ENCODE measurements at places on chromosomes 7 and 10. TPM values are rescaled to one million over a fixed set of nuclear protein-coding genes. Genes with fewer than 3 reads are reported as not detected.

NEUROD6 gene
- not detected for total RNA-seq

SORCS1 gene
- total RNA-seq, result not detected

PRSS2 gene
- total RNA-seq, result not detected

NKX1-2 gene
- total RNA-seq, result not detected

SLC37A3 gene
- 74.5 TPM for total RNA-seq

OR2A5 gene
- not detected for total RNA-seq

- no peak for DNase-seq
Observed at GRCh38 chr7:34849163-34849960, 187.9 kb downstream of the DPY19L1 start.

GRCh38 chr7:128203710-128204214 is 37.3 kb upstream of the LEP start:
- DNase-seq, result no peak

DNA sequence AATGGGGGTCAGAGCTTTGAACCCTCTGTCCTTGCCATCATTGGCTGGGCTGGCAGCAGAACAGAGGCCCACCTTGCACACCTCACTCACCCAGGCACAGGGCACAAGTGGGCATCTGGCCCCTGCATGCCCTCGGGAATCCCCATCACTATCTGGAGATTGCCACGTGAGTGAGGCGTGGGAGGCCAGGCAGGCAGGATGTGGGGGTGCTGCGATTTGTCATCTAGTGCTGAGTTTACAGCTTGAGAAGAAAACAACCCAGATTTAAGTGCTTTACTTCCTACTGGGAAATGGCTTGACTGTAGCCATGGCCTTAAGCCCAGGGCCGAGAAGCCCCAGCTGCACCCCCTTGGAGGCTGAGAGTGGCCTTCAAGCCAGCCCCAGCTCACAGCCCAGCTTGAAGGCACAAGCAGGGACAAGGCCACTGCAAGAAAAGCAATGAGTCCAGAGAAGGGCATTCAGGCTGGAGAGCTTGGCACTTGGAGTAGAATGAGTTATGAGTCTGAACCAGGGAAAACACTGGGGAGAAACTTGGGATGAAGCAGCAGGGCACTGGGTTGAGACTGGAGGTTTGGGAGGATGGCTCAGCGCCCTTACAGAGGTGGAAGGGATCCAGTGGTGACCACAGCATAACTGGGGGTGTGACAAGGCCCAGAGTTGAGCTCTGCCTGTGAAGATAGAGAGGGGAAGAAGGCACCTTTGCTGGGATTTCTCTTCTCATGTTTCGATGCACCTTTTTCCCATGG is 123.0 kb downstream of the CXCL12 start:
- peak; percentile 52 for DNase-seq

- DNase-seq, result no peak
Observed at GRCh38 chr7:77455321-77455720, 39.2 kb upstream of the GSAP start.

DNA sequence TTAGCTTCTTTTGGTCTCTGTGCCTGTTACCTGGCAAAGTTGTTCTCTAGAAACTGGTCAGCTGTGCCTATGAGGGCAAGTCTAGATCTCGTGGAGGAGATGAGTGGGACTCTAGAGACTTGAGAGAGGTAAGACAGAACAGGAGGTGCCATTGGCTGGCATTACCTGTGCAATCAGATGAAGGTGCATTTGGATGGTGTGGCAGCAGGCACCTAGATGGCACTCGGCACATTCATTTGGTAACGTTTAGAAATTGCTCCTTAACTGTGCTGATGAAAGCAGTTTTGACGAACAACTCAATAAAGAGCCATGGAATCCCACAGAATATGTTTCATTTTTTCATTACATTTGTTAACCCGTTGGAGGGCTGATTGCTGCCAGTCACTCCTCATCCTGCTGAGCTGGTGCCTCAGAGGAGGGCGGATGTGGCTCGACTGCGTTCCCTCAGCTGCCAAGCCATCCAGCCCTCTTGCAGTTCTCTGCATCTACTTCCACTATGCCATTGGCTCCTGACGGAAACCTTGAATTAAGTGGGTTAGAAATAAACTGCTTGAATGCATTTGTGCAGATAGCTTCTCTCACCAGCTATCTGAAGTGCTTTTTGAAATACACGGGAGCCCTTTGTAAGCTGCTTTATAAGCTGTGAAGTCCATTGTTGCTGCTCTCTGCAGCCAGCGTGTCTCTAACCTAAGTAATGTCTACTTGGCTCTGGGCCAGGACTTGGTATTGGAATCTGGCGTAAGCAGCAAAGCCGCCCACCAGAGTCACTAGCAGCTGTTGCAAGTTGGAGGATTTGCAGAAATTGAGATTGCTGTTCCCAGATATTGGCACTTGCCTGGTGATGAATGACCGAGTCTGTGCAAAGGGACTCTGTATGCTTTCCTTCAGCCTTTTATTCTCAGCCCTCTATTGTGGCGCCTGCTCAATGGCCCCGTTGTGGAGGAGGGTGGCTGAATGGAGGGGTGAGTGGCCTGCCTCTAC is 87.4 kb downstream of the LRRC4 start:
- no peak for DNase-seq

DNA sequence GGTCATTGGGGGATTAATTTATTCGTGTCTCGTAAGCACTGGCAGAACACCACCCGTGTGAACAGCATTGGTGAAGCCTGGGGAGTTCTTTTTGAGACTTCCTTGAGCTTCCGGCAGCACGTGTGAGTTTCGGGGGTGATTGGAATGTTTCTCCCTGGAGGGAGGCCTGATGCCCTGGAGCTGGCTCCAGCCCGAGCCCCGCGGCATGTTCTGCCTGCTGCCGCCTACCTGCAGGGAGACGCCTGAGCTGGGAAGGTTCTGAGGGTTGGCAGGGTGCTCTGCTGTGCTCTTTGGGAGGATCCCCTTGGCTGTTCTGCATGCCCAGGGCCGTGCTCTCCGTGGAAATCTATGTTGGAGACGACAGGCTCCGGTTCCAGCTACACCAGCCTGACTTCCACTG is 159.3 kb downstream of the MGMT start:
- no peak for DNase-seq
